ENCODE measurements at places on chromosomes 11 and 22.

GRCh38 chr22:38074181-38075104, 9.5 kb downstream of the SLC16A8 start:
- no peak for DNase-seq

GRCh38 chr22:37019309-37020191, at the start of the genes MPST and TST:
Gene MPST (plus strand): TSS chr22:37019742. CDS start chr22:37019837, 95 bp downstream.
Gene TST (minus strand): TSS chr22:37019447. CDS start chr22:37018732, 715 bp downstream.
- DNase-seq, result peak; percentile 60

GRCh38 chr11:126484266-126484665, 128.8 kb downstream of the ST3GAL4 start:
- DNase-seq, result no peak

GRCh38 chr22:32480238-32480637, 5.6 kb downstream of the FBXO7 start:
- no peak for DNase-seq

DNA sequence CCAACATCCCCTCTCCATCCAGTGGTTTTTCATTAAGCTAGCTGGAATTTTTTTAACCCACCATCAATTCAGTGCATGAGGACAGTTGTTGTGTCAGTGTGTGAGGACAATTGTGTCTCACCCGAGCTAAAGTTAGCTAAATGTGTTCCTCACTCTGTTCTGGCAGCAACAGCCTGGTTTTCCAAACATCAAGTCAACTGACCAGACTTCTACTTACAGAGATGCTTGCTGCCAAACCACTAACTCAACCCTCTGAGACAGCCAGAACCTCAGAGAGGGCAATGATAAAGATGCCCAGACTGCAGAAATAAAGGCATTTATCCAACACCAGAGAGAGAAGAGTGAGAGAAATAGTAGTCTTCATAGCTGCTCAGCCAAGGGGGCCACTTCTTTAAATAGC, 6.7 kb downstream of the PAMR1 start:
- DNase-seq, result no peak

DNA sequence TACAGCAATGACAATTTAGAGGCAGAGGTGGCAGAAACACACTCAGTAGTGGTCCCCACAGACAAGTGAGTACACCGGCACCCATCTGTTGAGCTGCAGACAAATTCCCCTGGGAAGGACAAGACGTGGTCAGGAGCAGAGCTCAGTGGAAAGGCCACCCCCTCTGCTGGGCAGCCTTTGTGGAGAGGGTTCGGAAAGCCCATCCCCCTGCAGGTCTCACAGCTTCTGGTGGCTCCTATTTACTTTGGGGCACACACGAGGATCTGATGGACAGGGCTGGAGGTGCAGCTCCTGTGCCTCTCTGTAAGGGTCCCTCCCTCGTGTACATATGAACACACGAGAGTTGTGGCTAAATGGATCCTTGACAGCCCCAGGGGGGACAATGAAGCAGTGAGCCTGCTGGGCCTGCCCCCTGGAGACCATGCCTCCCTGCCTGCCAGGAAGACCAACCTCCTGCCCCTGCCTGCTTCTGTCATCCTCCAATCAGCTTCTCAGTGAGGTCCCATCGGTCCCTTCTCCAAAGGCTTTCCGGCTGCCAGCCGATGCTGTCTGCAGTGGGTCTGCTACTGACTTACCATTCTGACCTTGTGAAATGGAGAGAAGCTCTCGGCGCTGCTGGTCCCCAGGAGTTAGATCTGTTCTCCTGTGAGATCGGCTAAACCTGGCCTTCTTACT, 161.5 kb downstream of the CACNA1I start:
- DNase-seq, result no peak

- DNase-seq, result no peak
Measured at GRCh38 chr11:118087931-118088330, 1.2 kb upstream of the SMIM35 start.

GRCh38 chr11:122754553-122755322, 83.6 kb upstream of the CRTAM start:
- DNase-seq, result peak; percentile 36

GRCh38 chr11:64753380-64754123, 6.2 kb downstream of the PYGM start:
- no peak for DNase-seq

DNA sequence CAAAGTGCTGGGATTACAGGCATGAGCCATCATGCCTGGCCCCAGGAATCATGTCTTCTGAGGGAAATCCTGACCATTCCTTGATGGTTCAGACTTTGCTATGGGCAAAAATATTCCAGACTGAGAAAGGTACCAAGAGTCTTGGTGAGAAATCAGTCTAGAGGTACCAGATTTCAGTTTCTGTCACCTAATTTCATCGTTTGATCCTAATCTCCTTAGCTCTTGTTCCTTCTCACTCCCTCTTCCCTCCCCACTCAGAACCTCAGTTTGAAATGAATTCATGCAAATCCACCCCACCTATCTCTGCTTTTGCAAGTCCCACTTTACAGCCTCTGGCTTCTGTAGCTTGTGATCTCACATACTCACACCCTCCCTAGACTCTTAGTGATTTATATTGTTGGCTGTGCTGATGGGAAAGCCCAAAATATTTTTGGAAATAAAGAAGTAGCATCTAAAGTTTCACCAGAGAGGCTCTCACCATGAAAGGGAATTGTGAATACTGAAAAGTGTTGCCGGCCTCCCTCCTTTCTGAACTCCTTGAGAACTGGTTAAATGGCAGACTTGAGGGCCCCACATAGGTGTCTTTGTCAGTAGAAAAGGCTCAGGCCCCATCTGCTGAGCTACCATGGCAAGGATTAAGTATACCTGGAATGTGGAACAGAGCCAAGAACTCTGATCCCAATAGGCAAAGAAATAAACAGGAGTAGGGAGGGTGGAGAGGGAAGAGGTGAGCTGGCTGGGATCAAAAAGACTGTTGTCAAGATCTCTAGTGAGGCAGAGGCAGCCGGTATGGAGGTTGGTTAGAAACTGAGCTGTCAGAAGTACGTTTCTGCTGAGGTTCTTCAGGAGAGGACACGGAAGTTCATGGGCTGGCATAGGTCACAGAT, 190.5 kb upstream of the MTMR2 start:
- no peak for DNase-seq

GRCh38 chr11:33699515-33700062, 1.0 kb downstream of the C11orf91 start:
- no peak for DNase-seq

- DNase-seq, result peak; percentile 77
Measured at GRCh38 chr11:46295312-46296058, 18.0 kb downstream of the CREB3L1 start.

DNA sequence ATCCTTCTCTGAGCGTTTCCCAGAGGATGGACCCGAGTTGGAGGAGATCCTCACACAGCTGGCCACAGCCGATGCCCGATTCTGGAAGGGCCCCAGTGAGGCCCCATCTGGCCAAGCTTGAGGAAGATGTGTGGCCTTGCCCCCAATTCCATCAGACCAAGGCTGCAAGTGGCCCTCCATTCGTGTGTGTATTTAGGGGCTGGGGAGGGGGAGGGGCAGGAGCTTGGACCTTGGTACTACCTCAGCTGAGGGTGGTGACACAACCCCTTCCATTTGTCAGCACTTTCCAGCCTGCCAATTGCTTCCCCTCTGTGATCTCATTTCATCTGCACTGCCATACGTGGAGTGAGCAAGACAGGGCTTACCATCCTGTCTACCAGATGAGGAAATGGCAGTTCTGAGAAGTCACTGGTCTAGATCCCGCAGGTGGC, 1.3 kb upstream of the BBS1 start:
- no peak for DNase-seq

DNA sequence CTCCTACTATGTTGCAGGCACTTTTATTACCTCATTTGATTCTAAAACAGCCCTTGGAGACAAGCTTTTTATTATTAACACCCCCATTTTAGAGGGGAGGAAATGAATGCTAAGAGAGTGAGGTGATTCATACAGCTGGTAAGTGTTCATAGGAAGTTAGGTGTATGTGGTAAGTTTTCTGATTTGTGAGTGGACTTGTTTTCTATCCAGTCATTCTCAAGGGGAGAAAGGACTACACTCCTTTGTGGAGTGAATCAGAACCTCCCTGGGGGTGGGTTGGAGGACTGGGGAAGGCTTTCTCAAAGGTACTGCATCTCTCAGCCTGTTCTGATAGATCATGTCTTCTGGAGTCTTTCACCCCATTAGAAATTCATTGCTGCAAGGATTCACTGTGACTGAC, 23.5 kb downstream of the PKNOX2 start:
- DNase-seq, result no peak

DNA sequence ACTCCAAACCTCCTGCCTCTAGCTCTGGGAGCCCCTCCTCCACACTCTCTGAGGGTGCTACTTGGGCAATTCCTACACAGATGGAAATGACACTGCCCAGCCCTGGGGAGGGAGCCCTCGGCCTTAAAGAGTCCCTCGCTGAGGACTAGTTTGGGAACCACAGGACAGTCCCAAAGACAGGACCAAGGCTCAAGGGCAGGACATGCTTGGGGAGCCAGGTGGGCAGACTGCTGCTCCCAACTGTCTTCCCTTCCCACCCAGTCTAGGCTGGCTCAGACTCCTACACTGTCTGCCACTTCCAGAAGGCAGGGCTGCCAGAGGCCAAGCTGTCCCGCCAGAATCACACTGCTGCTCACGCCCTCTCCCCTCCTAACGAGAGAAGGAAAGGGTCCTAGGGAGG, 9.8 kb downstream of the ARRB1 start:
- no peak for DNase-seq

GRCh38 chr11:77444261-77444660, 29.6 kb downstream of the PAK1 start:
- DNase-seq, result no peak

DNA sequence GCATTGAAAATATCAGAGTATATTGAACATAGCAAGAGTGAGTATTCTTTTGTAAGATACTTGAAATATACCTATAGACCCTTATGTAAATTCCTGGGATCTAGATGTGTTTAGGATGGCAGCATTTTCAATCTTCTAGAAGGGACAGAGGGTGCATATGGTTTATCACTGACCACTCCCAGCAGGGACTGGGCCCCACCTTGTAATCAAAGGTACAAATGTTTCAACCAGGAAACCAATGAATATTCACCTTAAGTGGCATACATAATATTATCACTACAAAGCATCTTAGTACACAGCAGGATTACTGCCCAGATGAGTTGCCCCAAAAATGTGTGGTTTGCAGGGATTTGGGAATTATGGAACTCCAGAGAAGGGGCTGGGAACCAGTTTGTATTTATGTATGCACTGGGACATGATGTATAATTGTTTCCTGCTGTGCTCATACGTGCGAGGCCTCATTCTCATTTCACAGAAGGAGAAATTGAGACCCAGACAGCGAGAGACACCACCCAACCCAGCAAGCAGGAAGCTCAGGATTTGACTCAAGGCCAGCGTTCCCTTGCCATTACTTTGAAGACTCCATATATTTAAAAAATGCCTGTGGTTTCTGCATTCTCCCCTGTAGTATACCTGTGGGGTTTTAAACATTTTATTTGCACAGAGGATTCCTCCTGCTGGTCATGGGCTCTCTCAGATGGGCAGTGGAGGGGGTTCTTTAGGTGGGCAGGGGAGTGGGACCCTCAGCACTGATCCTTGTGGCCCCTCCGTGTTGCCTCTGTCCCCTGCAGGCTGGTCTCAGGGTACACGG, 5.2 kb downstream of the APOL4 start:
- no peak for DNase-seq

- DNase-seq, result no peak
Measured at GRCh38 chr11:45853332-45854219, 6.3 kb downstream of the CRY2 start.
